Adrenal gland (tissue), 19 donors: ENCODE measurements at places on chromosomes 2 and 18. TPM values are rescaled to one million over a fixed set of nuclear protein-coding genes. Genes with fewer than 3 reads are reported as not detected.
A peak's percentile ranks its signal among the peaks of the same experiment; 100 is the strongest.

Gene RFX8
- not detected for total RNA-seq

GRCh38 chr18:77056344-77057005 is 76.1 kb downstream of the MBP start:
- H3K4me3 ChIP-seq, result no peak overlapping the region
- H3K36me3 ChIP-seq, result no peaks in the 10 kb centered on the region
- H3K27me3 ChIP-seq, result no peaks in the 10 kb centered on the region
- H3K27ac ChIP-seq, result peak overlapping the region; percentile 46

- peak; percentile 43 for DNase-seq
- no peaks in the 10 kb centered on the region for H3K36me3 ChIP-seq
- H3K4me3 ChIP-seq, result no peak overlapping the region
- H3K27me3 ChIP-seq, result no peaks in the 10 kb centered on the region
- H3K4me1 ChIP-seq, result peaks cover 32% of the 10 kb centered on the region
- H3K27ac ChIP-seq, result peak overlapping the region; percentile 57
Observed at GRCh38 chr2:200615247-200615646, 29.4 kb downstream of the AOX1 start.

DNA sequence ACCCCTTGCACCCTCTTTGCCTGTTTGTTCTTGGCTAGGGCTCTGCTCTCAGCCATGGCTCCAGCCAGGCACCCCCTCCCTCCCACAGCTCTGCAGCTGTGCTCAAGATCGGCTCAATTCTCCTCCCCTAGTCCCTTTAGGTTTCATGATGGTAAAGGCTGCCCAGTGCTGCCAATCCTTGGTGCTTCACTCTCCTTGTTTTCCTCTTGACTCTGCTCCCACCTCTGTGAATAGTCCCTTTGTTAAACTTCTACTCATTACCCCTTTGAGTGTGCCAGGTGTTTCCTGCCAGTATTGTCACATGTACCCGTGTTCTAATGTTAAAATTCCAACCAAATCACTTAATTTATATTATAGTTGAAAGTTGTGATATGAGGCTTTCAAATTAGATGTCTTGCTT is 101.0 kb upstream of the CERS6 start:
- H3K4me1 ChIP-seq, result no peaks in the 10 kb centered on the region
- no peaks in the 10 kb centered on the region for H3K36me3 ChIP-seq
- H3K27ac ChIP-seq, result no peak overlapping the region
- H3K4me3 ChIP-seq, result no peak overlapping the region
- no peaks in the 10 kb centered on the region for H3K27me3 ChIP-seq

GRCh38 chr2:48209214-48209885 is 303.1 kb upstream of the FBXO11 start:
- H3K27ac ChIP-seq, result no peak overlapping the region
- no peaks in the 10 kb centered on the region for H3K4me1 ChIP-seq
- H3K4me3 ChIP-seq, result no peak overlapping the region
- no peak for DNase-seq
- H3K27me3 ChIP-seq, result no peaks in the 10 kb centered on the region

Gene PDCD1
- total RNA-seq, result 0.28 TPM

Gene KCNG2
- 1.2 TPM for total RNA-seq

- H3K36me3 ChIP-seq, result no peaks in the 10 kb centered on the region
- H3K4me1 ChIP-seq, result peaks cover 45% of the 10 kb centered on the region
- H3K27me3 ChIP-seq, result no peaks in the 10 kb centered on the region
- H3K4me3 ChIP-seq, result no peak overlapping the region
- DNase-seq, result no peak
Observed at GRCh38 chr2:203691149-203691548, 15.3 kb upstream of the CD28 start.

DNA sequence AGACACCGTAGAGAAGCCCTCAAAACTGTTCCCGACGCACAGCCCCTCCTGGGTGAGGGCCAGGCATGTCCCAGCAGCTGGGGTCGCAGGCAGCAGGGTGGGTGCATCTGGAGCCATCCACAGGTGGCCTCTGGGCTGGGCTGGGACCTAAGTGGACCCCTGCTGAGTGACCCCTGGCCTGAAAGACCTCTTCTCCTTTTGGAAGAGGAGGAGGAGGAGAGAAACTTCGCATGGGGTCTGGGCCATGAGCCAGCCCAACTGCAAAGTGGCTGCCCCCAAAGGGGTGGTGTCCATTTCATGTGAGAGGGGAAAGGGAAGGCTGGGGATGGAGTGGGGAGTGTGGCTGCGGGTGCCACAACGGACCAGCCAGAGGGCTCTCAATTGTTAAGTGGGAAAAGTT is 25.1 kb downstream of the ANO7 start:
- no peak overlapping the region for H3K27ac ChIP-seq
- H3K4me1 ChIP-seq, result peaks cover 3% of the 10 kb centered on the region
- H3K36me3 ChIP-seq, result no peaks in the 10 kb centered on the region
- DNase-seq, result no peak
- no peak overlapping the region for H3K4me3 ChIP-seq

GRCh38 chr18:26524504-26525351 is 23.6 kb downstream of the KCTD1 start:
- H3K4me1 ChIP-seq, result peaks cover 6% of the 10 kb centered on the region
- H3K4me3 ChIP-seq, result no peak overlapping the region
- H3K36me3 ChIP-seq, result no peaks in the 10 kb centered on the region
- no peak for DNase-seq
